Mesothelial cell of epicardium (in vitro differentiated cells): ENCODE measurements at places on chromosomes 12 and 14.

DNA sequence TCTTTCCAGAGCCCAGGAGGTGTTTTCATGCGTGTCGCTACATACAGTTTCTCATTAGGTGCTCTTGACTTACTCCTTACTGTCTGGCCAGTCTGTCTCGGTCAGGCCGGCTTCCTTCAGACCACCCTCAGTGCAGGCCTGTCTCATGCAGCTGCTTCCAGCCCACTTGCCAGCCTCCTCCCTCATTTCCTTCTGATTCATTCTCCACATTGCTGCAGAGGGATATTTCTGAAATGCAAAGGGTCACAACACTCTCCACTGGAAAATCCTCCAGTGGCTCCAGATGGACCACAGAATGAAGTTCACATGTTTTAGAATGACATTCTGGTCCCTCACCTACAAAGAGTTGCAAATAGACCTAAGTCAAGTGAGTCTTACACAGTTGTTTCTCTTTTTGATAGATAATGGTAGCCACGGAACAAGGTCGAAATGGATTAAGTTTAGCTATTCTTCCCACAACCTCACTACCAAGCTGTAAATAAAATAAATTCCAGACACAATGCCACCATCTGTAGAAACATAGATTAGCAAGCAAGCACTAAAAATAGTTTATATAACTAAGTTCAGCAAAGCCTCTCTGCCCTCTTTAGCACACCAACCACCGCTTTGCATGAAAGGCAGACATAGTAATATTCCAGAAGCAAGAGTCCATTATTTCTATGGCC is 146.9 kb downstream of the ESR2 start:
- DNase-seq: no peak

GRCh38 chr14:102201776-102202175 is 62.1 kb downstream of the WDR20 start:
- no peak for DNase-seq

- no peak for DNase-seq
Observed at GRCh38 chr12:50043854-50044253, 13.5 kb upstream of the ASIC1 start.

- no peak for DNase-seq
Observed at GRCh38 chr12:3480764-3481163, 10.2 kb upstream of the PRMT8 start.

- DNase-seq: no peak
Observed at GRCh38 chr12:68403296-68403695, 71.1 kb upstream of the MDM1 start.

- DNase-seq: no peak
Observed at GRCh38 chr12:132491138-132491663, 1.2 kb downstream of the FBRSL1 start.
